Renal cortex interstitium (tissue), 15 donors: ENCODE measurements at places on chromosomes 4 and X.

GRCh38 chrX:150569155-150569477, 695 bp downstream of the MTM1 start:
- no peak for DNase-seq

DNA sequence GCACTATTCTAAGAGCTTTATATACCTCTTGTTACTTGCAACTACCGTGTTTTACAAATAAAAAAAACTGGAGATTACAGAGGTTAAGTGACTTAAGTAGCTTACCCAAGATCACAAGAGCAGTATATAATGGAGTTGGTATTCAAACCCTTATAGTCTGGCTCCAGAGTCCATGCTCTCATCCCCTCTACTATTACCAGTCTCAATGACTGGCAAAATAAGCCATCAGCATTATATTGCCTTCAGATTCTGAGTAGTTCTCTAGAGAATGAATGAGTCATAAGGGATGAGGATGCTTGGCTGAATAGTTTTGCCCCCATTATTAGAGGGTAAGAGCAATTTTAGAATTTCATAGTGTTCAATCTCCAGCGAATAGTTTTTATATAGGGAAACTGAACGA, 170.1 kb upstream of the ATOH1 start:
- no peak for DNase-seq

DNA sequence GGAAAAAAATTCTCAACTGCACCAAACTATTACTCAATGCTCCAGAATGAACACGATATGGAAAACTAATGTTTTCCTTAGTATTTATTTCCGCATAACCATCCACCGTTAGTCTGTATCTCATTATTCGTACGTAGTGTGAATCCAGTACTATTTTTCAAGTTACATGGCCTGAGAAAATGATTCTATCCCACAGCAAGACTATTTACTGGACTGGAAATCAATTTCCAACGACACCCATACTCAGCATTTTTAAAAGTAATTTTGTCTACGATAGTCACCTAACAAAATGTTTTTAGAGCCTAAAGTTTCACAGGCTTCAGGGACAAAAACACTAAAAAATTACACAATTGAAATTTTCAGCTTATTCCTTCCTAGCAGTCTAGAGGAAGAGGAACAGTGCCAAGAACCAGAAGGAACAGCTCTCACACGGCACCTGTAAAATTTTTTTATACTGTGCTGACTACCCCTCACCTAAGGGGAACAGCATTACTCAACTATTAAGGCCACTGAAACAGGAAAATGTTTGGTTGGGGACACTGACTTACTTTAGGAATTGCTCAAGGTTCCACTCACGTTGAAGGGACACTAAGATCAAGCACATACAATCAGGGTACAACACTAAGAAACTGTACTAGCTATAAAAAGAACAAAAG, 9.6 kb downstream of the UBE2D3 start:
- DNase-seq, result no peak

- no peak for DNase-seq
These were observed 85.3 kb upstream of the GPR101 start for GRCh38 chrX:137119049-137119448.

GRCh38 chrX:49761481-49761880, 65.7 kb upstream of the PAGE1 start:
- no peak for DNase-seq

GRCh38 chr4:125382995-125383394, 68.2 kb downstream of the FAT4 start:
- no peak for DNase-seq

DNA sequence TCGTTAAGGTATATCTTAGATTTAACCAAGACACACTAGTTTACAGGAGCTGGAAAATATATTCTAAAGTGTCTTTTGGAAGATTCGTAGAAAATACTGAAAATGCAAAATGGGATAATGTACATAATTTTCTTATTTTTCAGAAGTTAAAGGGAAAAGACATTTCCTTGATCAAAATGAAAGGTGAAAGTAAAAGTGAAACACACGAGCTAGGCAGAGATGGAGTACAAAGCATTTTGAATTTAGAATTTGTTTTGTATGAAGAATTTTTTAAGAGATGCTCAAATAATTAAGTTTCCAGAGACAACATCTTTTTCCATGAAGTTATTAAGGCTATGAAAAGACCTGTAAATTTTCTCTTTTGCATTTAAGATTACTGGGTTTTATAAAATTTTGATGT, 2192.6 kb upstream of the AGA start:
- DNase-seq, result no peak

- no peak for DNase-seq
These were observed 52.3 kb upstream of the CLNK start for GRCh38 chr4:10736895-10737294.

DNA sequence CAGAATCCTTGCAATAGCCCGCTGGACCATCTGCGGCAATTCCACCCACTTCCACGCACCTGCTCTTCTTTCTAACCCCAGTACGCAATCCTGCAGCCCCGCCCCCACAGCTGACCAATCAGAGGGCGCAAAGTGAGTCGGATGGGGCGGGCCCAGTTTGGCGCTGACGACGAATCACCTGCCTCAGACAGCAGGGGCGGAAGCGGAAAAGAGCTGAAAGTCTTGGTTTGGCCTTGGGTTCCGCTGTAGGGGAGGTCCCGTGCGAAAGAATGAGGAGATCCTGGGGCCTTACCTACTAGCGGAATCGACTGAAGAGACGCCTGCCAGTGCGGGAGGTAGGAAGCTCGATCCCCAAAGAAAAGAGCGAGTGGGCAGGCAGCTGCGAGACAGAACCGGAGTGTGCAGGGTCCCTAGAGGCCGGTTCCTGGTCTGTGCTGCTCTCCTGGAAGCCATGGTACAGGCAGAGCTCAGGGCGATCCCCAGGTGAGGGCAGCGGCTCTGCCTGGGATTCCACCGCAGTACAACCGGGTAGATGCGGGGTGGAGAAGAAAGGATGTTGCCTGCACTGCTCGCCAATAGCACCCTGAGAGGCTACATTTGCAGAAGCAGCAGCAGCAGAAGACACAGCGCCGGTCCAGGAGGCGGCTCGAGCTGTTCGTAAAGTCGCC, at the start of gene TMEM184C:
TMEM184C (plus strand) TSS at position 225 of the 668 bp plus-strand sequence. CDS start 560 bp downstream, outside the sequence.
- peak; percentile 94 for DNase-seq

GRCh38 chr4:119130365-119131065, 5.1 kb upstream of the MYOZ2 start:
- no peak for DNase-seq

- no peak for DNase-seq
These were observed 6.3 kb downstream of the KLF3 start for GRCh38 chr4:38670109-38670901.

DNA sequence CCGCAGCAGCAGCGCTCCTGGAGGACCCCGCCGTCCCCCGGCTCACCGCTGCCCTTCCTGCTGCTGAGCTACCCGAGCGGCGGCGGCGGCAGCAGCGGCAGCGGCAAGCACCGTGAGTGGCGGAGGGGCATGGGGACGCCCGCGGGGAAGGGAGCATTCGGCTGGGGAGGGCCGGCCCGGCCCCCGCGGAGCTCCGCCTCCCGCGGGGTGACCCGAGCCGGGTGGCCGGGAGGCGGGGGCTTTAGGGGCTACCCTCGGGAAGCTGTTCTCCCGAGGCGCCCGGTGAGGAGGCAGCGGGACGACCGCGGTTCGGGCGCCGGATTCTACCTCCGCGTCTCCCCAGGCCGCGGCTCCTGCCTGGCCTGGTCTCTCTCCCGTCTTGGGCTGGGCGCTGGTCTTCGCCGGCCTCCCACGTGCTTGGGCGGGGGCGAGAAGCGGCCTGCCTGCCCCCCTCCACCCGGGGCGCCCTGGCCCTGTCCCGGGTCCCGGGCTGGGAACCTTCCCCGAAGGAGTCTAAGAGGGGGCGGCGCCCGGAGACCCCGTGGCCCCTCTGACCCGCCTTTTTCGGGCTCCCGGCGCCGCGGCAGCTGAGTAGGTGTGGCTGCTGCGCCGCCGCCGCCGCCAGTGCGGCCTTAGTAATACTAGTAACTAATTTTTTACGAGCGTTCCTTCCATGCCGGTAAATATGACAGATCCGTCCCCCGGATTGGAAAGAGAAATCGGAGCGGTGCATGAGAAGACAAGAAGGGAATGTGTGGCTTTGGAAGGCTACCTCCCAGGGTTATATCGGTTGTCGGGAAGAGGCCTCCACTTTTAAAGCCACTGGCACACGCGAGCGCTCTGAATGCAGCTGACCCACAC, 16.4 kb upstream of the RUFY3 start:
- no peak for DNase-seq

DNA sequence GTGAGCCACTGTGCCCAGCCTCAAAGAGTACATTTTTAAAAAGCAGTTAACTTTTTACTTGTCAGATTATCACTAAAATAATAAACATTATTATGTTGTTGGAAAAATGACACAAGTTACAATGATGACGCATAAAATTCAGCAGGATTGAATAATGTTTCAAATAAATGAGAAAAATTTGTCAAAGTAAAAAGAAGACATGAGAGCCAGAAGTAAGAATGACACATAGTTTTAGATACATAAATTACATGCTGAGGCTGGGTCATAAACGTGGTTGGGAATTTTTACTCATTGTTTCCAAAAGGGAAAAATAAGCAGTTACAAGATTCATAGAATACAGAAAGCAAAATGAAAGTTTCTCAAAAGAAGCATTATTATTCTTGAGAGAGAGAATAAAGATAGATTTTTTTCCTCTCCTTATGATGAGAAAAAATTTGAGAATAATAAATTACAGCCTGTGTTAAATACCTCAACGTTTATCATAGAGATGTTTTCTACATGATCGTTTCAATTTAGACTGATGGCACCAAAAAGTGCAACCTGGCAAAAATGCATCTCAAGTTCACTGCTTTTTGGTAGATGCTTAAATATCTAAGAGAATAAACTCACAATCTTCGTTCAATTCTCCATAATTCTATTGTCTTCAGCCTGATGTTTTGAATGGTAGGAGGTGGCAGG, 40.4 kb downstream of the GUCY1B1 start:
- DNase-seq, result no peak

DNA sequence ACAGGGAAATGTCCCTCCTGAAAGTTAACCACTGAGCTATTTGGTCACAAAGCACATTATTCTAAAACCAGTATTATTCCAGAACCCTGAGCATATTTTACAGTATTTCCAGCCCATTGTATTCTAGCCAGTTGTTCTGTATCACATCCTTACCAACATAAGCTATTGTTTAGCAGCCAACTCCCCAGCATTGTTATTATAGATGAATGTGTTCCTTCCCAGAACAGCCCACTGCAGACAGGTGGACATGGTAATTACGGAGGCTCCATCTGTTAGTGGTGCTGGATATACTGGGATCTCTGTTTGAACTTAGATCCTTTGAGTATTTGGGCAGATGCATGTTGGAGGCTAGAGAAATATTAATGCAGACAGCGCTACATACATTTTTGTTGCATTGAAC, 126.1 kb downstream of the MGST2 start:
- no peak for DNase-seq

DNA sequence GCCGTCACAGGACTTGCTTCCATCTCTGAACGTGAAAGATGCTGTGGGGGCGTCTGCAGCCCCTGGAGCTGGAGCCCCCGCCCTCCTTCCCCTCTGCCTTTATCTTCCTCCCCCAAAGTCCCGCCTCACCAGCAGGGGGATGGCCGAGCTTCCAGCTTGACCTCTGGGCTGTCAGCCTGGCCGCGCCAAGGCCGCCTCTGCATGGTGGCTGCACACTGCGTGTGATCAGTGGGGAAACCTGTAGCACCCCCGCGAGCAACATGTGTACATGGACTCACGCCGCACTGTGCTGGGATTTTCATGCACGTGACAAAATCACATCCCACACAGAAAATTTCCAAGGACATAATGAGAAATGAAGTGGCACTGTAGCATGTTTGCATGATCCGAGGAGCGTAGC, 26.5 kb upstream of the PSAPL1 start:
- no peak for DNase-seq

DNA sequence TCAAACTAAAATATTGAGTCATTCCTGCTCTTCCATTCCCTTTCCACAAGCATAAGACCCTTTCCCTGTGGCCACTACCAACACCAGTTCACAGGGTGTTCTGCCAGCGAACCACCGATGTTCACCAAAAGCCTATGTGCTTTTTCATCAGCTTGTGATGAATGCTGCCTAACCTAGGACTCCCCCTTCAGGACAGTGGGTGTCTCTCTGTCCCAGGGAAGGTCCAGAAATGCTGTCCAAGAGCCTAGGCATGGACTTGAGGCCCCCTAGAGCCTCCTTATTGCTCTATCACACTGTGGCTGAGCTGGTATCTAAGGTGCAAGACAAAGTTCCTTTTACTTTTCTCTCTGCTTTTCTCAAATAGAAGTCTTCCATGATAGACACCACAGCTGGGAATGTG, 1015.6 kb downstream of the PCDH19 start:
- no peak for DNase-seq

DNA sequence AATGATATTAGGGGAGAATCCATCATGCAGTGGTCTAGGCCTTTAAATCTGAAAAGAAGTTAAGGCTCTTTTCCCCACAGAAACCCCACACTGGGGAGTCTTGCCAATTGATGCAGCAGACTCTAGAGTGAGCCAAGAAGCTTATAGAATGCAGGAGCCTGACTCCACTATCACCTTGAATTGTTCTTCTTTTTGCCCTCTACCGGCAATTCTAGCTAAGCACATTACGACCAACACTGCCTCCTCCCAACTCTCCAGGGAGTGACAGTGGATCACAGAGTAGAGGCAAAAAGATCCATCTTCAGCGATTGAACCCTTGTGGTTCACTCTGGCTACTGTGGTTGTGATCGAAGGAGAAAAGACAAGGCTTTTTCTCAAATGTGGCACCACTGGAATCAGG, 331.5 kb downstream of the NKX6-1 start:
- no peak for DNase-seq
